ENCODE measurements at places on chromosomes 12 and 14.

DNA sequence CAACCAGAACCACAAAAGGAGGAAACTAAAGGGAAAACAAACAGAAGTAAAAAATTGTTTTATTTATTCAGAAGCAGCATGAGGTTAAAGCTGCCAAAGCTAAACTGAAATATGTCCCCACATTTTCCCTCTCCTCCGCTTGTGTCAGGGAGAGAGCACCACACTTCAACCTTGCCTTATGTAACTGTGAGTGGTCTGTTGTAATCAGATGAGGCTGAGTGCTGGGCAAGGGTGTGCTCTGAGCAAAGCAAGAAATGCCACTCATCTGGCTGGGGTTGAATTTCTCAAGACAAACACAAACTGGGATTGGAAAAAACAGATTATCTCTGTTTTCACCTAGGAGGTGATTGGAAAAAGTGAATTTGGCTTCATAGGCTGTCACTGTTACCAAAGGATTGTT lies 12.2 kb downstream of the CAPZA3 start:
- no peak for DNase-seq

GRCh38 chr12:127293507-127294310 lies 973.3 kb upstream of the TMEM132C start:
- DNase-seq, result no peak

GRCh38 chr12:65923228-65923627 lies 98.9 kb downstream of the HMGA2 start:
- DNase-seq, result no peak

- DNase-seq, result no peak
Observed at GRCh38 chr12:96409731-96410130, 9.5 kb upstream of the CDK17 start.

DNA sequence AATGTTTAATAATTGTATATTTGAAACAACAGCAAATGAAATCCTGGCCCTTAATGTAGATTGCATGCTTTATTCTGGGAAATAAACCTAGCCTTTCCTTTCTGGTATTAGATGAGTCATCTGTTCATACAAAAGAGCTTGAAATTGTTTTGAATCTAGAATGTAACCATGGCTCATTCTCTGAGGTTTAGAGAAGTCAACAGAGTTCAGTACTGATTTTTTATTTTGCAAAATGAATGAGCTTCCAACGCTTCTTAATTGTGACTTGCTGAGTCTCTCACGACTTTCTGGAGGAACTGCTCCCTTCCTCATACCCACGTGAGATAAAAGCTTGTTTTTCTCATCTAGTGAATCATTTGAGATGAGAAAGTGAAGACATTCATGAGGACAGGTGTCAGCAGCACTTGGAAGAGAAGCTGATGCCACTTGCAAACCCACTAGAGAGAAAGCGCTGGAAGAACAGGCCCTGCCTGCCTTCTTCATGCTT lies 509.6 kb downstream of the VRK1 start:
- DNase-seq, result no peak

- no peak for DNase-seq
Observed at GRCh38 chr12:131001493-131001892, 47.8 kb downstream of the ADGRD1 start.

DNA sequence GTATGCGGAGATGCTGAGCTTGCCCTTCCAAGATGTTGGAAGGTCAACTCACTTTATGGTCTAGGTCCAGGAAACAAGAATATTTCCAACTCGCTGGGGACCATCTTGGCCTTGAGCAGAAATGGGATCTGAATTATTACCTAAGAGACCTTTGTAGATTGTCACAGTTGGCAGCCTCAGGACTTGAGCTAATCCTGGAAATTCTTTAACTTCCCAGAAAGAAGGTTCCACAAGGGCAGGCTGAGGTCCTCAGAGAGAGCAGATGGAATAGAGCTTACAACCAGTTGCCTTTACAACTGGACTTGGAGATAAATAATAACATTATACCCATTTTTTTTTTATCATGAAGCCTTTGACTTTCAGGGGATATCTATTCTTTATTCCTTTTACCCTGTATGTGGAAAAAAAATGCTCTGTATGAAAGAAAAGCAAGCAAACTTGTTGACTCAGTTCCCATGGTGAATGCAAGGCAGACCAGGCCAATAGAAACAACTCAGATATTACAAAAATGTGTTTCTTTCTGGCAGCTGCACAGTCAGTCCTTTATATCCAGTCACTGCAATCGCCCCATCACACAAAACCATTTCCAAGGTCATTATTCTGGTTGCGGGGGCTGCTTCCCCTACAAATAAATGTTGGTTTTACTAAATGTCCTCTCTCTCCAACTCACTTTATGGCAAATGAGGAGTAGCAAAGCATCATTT lies 401.4 kb downstream of the ZFP36L1 start:
- DNase-seq, result no peak

- DNase-seq, result no peak
Observed at GRCh38 chr14:74875941-74876913, at the start of gene PROX2. TSS of gene PROX2 (minus strand) at chr14:74876145. CDS start at chr14:74863834, 12,311 bp downstream.

- no peak for DNase-seq
Observed at GRCh38 chr12:53211476-53212381, 4.7 kb upstream of the ITGB7 start.

GRCh38 chr14:72201645-72202044 lies 269.4 kb downstream of the RGS6 start:
- DNase-seq, result no peak

- DNase-seq, result no peak
Observed at GRCh38 chr12:6265038-6265405, 45.5 kb upstream of the PLEKHG6 start.

DNA sequence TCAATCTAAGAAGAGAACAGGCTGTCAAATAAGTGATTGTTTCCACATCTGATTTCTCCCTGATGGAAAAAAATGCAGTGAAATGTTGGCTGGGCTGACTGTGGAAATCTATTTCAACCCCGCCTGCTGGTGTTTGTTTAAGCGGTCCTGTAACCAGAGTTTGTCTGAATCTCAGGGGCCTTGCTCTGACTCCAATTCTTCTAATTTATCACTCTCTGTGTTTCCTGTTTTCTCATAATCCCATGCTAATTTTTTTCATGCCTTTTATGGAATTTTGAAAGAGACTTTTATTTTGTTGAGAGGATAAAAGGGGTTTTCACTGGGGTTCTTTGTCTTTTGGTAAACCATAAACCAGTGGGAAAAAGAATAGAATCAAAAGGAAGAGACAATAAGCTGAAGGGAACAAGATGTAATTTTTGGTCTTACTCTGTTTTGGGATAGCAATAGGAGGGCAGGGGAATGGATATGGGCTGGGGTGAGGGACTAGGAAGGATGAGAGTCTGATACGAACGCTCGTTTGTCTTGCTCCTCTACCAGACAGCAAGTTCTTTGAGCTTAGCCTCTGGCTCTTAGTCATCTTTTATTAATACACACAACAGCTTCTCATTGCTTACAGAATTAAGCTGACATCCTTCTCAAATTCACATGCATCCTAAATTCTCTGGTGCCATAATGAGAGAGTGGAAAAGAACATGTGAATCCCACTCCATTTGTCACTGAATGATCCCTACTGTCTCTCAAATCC lies 8.0 kb upstream of the MGP start:
- no peak for DNase-seq

- no peak for DNase-seq
Observed at GRCh38 chr12:48857278-48857994, 5.5 kb upstream of the DDX23 start.

DNA sequence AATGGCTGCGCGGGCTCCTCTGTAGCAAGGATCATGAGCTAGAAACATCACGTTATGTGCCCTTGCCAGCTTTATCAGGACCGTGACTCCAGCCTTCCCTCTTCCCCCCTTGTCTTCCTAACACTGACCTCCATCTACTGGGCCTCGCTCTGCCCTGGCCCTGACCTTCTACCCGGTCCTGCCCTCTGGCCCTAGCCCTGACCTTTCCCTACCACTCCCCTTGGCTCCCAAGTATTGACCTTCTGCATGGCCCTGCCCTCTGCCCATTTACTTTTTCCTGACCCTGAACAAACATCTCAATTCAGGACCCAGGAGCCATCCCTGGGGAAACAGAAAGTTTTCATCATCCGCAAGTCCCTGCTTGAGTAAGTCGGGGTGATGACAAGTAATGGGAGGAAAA lies 2.0 kb downstream of the SOAT2 start:
- no peak for DNase-seq

GRCh38 chr12:131473261-131473660 lies 237.6 kb upstream of the SFSWAP start:
- DNase-seq, result no peak

DNA sequence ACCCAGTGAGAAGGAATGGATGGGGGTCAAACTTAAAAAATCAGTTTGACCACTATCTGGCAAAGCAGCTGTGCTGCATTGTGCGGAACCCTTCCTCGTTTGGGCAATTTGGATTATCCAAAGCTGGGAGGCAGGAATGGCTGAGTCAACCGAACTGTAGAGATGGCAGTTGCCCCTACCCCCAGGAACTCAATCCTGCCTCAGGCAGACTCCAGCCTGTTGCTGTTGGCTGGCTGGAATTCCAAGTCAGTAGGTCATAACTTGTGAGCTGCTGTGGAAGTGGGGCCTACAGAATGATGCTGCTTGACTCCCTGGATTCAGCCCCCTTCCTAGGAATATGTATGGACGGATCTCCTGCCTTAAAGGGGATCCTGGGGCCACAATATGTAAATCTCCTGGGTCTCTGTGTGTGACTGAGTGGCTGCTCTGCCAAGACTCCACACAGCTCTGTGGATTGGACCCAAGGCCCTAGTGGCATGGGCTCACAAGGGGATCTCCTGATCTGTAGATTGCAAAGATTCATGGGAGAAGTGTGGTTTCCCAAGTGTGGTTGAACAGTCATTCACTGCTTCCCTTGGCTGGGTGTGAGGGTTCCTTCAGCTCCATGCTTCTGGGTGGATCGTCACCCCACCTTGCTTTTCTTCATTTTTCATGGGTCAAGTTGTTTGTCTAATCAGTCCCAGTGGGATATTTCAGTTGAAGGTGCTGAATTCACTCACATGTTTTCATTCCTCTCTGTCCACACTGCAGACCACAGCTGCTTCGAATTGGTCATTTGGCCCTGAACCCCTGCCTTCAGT lies 19.2 kb downstream of the LUM start:
- DNase-seq, result no peak

GRCh38 chr14:27427796-27428195 lies 830.0 kb upstream of the NOVA1 start:
- no peak for DNase-seq

- DNase-seq, result no peak
Observed at GRCh38 chr14:23528555-23528954, 23.0 kb downstream of the ZFHX2 start.

GRCh38 chr14:54349713-54350112 lies 47.1 kb upstream of the CDKN3 start:
- DNase-seq, result no peak

DNA sequence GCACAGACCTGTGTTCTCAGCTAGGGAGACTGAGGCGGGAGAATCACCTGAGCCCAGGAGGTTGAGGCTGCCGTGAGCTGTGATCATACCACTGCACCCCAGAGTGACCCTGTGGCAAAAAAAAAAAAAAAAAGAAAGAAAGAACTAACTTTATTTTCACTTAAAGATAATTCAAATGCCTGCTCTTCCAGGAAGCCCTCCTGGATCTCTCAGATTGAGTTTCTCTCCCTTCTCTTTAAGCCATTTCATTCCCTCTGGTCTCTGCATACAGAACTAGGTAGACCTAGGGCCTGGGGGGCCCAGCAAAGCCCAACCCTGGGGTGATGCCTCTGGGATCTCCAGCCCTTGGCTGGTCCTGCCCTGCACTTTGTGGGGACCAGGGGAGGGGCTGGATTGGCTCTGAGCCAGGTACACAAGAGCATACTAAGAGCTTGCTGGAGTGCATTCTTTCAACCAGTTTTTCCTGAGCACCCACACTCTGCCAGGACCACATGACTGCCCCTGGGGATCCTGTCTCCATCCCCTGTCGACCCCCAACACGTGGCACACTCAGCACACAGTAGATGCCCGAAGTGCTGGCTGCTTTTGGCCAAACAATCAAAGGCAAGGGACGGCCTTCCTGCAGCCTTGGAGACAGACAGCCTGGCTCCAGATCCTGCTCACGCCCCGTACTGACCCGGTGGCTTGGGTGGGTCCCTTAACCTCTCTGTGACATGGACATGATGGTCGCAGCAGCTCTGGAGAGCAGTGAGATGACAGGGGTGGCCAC lies 52.7 kb downstream of the CYP46A1 start:
- peak; percentile 60 for DNase-seq

DNA sequence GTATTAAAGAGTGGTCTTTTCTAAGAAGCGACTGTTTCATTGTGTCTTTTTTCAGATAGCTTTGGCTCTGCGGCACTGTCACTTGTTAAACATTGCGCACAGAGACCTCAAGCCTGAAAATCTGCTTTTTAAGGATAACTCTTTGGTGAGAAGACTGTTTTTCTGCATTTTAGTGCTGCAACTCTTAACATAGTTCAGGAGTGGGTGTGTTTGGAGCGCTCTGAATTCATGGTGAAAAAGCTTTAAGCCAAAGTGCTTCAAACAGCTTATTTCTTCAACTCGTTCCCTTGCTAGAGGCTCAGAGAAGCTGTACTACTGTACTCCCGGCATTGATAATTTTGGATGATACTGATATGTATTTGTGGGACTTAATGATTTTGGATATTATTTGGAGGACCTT lies 28.2 kb downstream of the MAPKAPK5 start:
- no peak for DNase-seq

DNA sequence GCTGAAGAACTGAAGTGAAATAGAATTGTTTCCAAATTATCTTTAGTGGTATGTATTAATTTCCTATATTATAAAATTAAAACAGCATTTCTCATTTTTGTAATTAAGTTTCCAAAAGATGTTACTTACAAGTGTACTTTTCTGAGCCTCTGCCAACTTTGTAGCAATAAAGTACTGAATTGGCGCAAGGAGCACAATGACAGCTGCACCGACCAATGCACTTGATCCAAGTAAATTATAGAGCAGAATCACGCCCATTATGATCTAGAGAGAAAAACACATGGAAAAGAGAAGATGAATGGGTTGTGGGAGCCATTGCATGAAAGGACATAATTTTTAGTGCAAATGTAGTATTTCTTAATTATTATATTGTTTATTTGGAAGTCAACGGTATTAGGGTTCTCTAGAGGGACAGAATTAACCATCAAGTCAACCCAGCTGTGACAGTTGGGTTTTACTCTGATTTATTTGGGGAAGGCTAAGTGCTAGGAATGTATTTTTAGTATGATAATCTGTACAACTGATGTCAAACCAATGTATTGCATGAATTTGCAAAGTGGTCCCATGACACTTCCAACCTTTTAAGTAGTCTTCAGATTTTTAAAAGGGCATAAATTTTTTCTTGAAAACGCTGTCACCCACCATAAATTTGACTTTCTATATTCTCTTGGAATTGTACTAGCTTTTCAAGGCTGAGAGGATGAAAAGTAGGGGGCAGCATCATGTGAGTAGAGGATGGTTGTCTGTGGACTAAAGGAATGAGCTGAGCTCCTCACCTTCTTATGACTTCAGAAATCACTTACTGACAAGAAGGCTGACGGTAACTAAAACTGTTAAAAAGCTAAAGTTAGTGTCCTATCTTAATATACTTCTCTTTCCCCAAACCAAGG lies 33.0 kb downstream of the ABCC9 start:
- no peak for DNase-seq

DNA sequence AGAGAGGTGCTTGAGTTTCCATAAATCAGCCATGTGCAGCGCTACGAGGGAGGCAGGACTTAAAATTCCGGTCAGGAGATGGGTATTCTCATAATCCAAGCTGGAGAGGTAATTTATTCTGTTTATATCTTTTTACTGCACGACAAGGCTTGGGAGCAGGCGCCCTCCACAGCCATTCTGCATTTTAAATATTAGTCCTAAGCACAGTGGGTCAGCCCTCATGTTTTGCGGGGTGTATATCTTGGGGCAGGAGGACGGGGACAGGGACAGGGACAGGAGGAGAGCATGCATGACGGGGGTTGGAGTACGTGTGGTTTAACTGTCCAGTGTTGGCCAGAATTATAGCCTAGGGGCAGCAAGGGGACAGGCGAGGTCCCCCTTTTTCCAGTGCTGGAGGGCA lies 14.5 kb downstream of the LHX5 start:
- DNase-seq, result no peak

All from T47D (cell line).